ENCODE measurements at places on chromosomes 3 and 15. TPM values are rescaled to one million over a fixed set of nuclear protein-coding genes. Genes with fewer than 3 reads are reported as not detected.

Gene IGSF11
- total RNA-seq = under 0.01 TPM

Gene MUSTN1
- total RNA-seq = 0.20 TPM

- no peak for DNase-seq
Measured at GRCh38 chr3:72665103-72665502, 183.1 kb downstream of the SHQ1 start.

- no peak for DNase-seq
Measured at GRCh38 chr3:154242766-154243165, 81.5 kb downstream of the DHX36 start.

GRCh38 chr15:25903024-25903581, 40.0 kb upstream of the ATP10A start:
- DNase-seq = no peak

- DNase-seq = no peak
Measured at GRCh38 chr3:131699001-131699400, 196.2 kb upstream of the MRPL3 start.

- no peak for DNase-seq
Measured at GRCh38 chr15:29053006-29053405, 167.2 kb downstream of the APBA2 start.

DNA sequence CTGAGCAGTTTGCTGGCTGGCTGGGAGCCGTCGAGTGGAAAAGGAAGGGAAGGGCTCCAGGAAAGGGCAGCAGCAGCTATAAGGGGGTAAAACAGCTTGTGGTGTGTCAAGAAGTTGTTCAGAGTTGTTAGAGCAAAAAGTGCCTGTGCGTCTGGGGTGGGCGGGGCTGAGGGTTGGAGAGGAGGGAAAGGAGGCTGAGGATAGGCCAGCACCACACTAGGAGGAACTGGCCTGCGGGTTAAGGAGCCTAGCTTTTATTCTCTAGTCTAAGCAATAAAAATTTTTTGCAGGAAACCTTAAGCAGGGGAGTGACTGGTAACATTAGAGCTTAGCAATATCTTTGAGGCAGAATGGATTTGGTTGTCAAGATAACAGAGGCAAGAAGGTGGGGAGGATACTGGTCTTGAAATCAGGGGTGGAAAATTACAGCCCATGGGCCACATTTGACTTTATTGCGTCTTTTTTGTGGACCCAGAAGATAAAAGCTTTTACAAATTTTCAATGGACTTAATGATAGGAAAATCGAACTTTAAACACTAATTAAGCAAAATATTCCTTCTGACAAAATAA, 134.5 kb upstream of the AADACL2 start:
- DNase-seq = no peak

Measured in lung microvascular endothelial cell (primary cell).